ENCODE measurements at places on chromosomes 3 and 15.

DNA sequence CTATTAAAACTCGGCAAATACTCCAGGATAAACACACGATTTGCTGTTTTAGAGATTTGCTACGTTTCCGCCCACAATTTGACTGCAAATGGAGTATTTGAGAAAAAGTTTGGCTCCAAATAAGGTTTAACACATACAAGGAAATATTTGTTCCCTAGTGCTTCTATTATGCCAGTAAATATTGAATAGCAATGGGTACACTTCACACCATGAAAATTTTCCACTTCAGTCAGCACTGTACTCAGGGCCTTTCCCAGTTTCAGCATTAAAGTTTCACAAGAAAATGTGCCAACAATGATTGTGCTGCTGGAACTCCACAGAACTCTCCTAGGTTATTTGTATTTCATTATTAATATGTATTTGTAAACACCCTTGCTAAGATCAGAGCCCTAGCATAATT, 498.0 kb downstream of the TBL1XR1 start:
- no peak for DNase-seq

- peak; percentile 64 for DNase-seq
These were observed 1.7 kb downstream of the ATG7 start for GRCh38 chr3:11273891-11274291.

DNA sequence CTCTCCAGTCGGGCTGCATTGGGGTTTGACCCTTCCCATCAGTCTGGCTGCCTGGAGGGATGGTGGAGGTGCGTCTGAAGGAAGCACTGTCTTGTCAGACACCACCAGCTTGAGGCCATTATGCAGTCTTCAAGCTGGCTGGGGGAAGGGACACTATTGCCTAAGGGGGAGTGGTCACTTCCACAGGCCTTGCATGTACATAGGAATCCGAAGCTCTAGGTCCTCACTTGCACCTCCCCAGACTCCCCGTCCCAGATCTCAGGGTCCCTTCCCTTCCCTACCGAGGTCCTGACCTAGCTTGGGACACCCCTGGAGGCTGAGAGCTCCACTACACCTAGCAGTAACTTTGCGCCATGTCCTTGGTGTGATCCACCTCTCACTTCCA, 48.6 kb upstream of the KLF13 start:
- DNase-seq = no peak

DNA sequence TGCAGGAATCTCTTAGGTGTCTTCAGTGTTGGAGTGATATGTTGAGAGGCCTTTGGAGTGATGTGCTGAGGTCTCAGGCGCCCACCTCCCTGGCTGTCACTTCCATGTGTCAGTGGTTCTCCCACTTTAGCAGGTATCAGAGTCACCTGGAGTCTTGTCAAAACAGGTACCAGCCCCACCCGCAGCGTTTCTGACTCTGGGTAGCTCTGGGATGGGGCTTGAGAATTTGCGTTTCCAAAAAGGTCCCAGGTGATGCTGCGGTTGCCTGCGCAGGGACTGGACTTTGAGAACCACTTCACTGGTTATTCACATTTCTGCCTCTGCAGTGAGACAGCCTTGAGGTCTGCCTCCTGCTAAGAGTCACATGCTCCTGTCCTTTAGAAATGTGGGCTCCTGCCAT, 15.5 kb downstream of the UMPS start:
- DNase-seq = no peak

GRCh38 chr3:55880357-55880756, 393.3 kb upstream of the WNT5A start:
- DNase-seq = no peak

DNA sequence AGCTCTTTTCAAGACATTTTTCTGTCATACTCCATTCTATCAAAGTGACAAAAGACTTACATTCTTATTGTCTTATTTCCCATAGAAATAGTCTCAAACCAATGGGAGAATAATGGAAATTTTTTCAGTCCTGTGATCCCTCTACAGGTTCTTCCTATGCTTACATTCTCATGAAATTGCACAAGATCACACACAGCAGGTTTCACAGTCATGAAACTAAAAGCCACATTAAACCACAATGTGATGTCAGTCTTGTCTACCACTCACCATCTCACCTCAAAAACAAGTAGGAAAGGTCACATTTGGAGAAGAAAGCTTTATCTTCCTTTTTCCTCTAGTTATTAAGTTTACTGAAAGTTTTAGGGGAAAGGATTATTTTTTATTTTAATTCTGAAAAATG, 161.0 kb upstream of the RORA start:
- DNase-seq = no peak

GRCh38 chr3:57385498-57385897, 93.0 kb upstream of the ASB14 start:
- DNase-seq = no peak

GRCh38 chr15:47971637-47972036, 149.2 kb upstream of the SLC24A5 start:
- no peak for DNase-seq

- DNase-seq = no peak
These were observed 30.3 kb downstream of the TCF12 start for GRCh38 chr15:56948764-56949101.

GRCh38 chr3:151962352-151962751, 88.9 kb downstream of the SUCNR1 start:
- no peak for DNase-seq

GRCh38 chr3:188174317-188175044, 20.5 kb downstream of the LPP start:
- peak; percentile 34 for DNase-seq

GRCh38 chr3:194871864-194872668, 186.4 kb downstream of the FAM43A start:
- DNase-seq = peak; percentile 62

DNA sequence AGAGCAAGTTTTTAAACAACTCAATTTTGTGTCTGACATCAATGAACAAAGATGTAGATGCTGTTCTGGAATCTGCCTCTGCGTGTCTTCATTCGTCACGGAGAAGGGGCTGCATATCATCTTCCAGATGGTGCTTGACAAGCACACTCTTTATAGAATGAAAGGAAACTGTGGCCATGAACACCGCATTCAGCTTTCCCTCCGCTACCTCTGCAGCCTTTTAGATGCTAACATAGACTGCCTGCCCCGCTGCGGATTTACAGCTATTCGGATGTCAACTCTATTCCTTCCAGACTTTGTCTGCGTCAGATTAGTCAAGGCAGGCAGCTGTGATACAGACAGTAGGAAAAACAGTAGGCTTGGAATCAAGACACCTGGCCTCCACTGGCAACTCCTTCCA, 232.9 kb downstream of the TJP1 start:
- no peak for DNase-seq
